Activated CD4-positive, alpha-beta memory T cell treated with anti-CD3 and anti-CD28 coated beads for 36 hours (primary cell): ENCODE measurements at places on chromosomes 6 and 20. TPM values are rescaled to one million over a fixed set of nuclear protein-coding genes. Genes with fewer than 3 reads are reported as not detected.

DNA sequence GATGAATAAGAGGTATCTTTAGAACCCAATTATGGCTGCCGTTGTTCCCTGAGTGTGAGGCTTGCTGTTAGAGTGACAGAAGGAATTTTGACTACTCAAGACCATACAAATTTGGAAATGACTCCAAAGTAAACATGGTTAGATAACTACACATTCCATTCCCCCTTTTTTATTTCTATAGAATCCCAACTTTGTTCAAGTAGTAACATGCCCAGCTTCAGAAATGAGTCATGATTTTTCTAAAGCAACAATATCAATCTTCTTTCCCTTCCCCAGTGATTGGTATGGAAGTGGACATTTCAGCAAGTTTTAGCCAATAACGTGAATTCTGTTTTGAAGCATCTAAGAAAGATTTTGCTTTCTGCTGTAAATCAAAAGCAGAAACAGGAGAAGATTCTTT is 37.8 kb downstream of the HCRTR2 start:
- H3K27ac ChIP-seq = no peak overlapping the region
- no peak overlapping the region for H3K4me3 ChIP-seq
- H3K27me3 ChIP-seq = no peaks in the 10 kb centered on the region
- DNase-seq = no peak

DNA sequence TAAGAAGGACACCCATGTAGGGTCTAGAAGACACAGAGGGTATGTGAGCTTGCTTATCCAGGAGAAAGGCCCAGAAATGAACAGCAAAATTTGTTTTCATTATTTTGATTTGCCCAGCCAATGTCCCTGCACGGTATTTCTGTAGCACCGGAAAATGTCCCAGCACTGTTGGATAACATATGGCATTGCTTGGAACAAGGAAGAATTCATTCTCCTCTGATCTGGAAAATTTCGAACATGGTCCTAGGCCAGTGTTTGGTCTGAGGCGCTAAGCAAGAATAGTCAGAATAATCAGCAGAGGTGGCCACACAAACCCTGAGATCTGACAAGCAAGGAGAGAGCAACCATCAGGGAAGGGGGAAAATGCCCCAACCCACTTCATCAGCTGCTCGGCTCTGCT is 26.6 kb downstream of the ROS1 start:
- H3K36me3 ChIP-seq = no peaks in the 10 kb centered on the region
- H3K27me3 ChIP-seq = no peaks in the 10 kb centered on the region
- no peak for DNase-seq

DNA sequence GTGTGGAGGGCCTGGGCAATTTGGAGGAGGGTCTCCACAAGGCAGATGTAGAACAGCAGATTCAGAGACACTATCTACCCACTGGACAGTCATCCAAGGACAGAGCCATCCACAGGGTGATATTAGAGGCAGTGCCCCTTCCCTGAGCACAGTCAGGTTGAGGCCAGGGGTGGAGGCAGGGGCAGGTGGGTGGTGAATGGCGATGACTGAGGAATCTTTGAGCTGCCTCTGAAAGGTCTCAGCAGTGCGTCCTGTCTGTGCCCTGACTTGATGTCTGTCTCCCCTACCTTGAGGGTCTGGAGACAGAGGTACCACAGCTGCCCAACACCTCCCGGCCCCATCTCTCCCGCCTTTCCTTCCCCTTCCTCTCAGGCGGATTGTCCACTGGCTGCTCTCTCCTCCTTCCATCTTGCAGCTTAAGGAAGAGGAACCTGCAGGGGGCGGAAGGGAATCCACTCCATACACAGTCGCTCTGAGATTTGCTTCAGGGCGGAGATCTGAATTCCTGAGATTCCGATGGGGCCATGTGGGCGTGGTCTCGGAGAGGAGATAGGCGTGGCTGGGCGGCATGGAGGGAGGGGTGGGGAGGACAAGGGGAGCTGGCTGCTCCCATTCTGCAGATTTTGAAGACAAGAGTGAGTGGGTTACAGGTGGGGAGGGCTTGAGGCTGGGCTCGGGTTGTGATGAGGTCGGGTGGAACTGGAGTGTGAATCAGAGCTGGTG is 1.7 kb downstream of the MUCL3 start:
- no peak overlapping the region for H3K4me3 ChIP-seq
- DNase-seq = peak; percentile 26
- H3K4me1 ChIP-seq = peaks cover 4% of the 10 kb centered on the region
- H3K27ac ChIP-seq = no peak overlapping the region

GRCh38 chr6:46407246-46407645 is 84.0 kb downstream of the RCAN2 start:
- no peak overlapping the region for H3K4me3 ChIP-seq
- no peak overlapping the region for H3K27ac ChIP-seq
- DNase-seq = no peak
- H3K27me3 ChIP-seq = no peaks in the 10 kb centered on the region
- no peaks in the 10 kb centered on the region for H3K4me1 ChIP-seq

DNA sequence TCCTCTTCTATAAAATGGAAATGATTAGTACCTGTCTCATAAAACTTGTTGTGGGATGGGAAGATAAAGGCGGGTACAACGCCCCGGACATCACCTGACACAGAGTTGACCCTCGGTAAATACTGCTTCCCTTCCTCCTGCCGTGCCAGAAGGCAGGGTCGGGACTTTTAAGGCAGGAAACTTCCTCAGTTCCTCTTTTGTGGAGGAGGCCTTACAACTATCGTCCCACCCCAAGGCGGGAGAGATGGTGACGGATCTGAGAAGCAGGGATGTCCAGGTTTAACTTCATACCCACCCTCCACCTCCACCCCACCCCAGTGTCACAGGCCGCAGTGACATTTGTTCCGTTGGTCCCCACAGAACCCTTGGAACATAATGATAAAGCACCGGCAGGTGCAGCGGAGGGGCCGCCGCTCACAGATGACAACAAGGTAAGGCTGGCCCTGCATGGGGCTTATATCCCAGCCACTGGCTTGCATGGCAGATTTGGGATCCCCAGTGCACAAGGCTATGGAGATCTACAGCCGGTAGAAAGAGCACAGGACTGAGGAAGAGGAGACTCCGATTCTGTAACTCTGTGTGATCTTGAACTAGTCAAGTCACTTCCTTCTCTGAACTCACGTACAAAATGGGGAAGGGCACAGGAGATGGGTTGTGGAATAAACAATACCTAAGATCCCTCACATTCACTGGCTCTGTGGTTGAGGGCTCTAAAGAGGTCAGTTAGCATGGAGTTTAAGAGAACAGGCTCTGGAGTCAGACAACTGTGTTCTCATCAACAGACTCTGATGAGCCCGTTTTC is 764 bp downstream of the DNTTIP1 start:
- DNase-seq = peak; percentile 20
- peaks cover 23% of the 10 kb centered on the region for H3K36me3 ChIP-seq
- no peaks in the 10 kb centered on the region for H3K27me3 ChIP-seq
- H3K4me3 ChIP-seq = peak overlapping the region; percentile 86
- peaks cover 15% of the 10 kb centered on the region for H3K4me1 ChIP-seq

- H3K4me1 ChIP-seq = peaks cover 19% of the 10 kb centered on the region
- H3K27ac ChIP-seq = peak overlapping the region; percentile 50
- peaks cover 1% of the 10 kb centered on the region for H3K27me3 ChIP-seq
- H3K36me3 ChIP-seq = no peaks in the 10 kb centered on the region
Measured at GRCh38 chr6:32685603-32686002, 19.1 kb upstream of the HLA-DQB1 start.

- no peak for DNase-seq
- H3K36me3 ChIP-seq = no peaks in the 10 kb centered on the region
- H3K4me3 ChIP-seq = no peak overlapping the region
- H3K27ac ChIP-seq = no peak overlapping the region
Measured at GRCh38 chr20:43974695-43975094, 60.0 kb downstream of the TOX2 start.

DNA sequence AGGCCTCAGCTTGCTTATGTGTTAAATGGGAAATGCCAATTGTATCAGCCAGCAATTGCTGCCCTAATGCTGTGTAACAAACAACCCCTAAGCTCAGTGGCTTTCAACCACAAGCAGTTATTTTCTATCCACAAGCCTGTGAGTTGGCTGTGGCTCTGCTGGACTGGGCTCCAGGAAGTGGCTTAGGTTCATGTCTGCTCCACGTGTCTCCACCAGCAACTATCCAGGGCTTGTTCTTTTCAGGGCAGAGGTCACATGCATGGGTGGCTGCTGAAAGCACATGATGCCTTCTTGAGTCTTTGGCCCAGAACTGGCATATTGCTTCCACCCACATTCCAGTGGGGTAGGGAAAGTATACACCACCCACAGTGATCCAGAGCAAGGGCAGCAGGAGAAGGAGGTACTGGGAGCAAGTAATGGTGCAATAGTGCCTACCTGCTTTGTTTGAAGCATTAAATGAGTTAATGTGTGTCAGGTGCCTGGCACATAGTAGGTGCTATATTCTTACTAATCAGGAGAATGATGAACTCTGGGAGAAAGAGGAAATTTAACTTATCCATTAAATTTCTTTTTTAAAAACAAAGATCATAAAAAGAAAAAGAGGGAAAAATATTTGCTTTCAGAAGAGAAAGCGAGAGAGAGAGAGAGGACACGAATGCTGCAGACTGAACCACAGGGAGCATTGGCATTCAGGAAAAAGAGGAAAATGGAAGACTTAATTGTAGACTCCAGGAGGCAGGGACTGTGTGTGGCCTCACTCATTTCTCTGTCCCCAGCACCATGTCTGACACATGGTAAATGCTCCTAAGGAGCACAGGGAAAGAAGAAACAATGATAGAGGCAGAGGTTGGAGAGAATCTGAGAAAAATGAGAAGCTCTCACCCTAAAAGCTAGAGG is 25.2 kb upstream of the RNF24 start:
- no peak for DNase-seq
- H3K36me3 ChIP-seq = no peaks in the 10 kb centered on the region
- no peak overlapping the region for H3K27ac ChIP-seq
- no peak overlapping the region for H3K4me3 ChIP-seq
- H3K4me1 ChIP-seq = peaks cover 18% of the 10 kb centered on the region

- H3K27me3 ChIP-seq = peaks cover 26% of the 10 kb centered on the region
- no peak overlapping the region for H3K4me3 ChIP-seq
- peaks cover 5% of the 10 kb centered on the region for H3K36me3 ChIP-seq
- no peak for DNase-seq
- peaks cover 38% of the 10 kb centered on the region for H3K4me1 ChIP-seq
- no peak overlapping the region for H3K27ac ChIP-seq
Measured at GRCh38 chr6:28978133-28978491, 27.0 kb downstream of the ZNF311 start.

- no peaks in the 10 kb centered on the region for H3K4me1 ChIP-seq
- H3K36me3 ChIP-seq = no peaks in the 10 kb centered on the region
- H3K27me3 ChIP-seq = peaks cover 2% of the 10 kb centered on the region
- no peak overlapping the region for H3K4me3 ChIP-seq
- H3K27ac ChIP-seq = no peak overlapping the region
Measured at GRCh38 chr20:7912551-7912950, 27.7 kb downstream of the HAO1 start.

DNA sequence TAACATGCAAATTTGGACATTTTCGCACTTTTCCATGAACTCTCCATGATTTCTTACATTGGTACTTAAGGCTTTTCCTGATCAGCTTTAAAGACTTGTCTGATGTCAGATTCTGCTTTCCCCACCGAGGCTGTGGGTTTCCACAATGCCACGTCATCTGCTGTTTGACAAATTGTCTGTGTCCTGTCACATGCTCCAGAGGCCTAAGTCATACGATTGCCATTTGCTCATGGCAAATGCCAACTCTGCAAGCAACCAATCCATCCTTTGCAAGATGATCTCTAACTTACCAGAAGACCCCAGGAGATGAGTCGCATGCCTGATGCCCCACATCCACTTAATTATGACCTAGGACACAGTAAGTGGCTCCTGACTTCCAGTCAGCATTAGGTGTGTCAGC is 556.5 kb downstream of the BMP2 start:
- H3K27me3 ChIP-seq = no peaks in the 10 kb centered on the region
- DNase-seq = no peak
- no peak overlapping the region for H3K4me3 ChIP-seq
- no peaks in the 10 kb centered on the region for H3K36me3 ChIP-seq
- H3K27ac ChIP-seq = no peak overlapping the region
- H3K4me1 ChIP-seq = no peaks in the 10 kb centered on the region

DNA sequence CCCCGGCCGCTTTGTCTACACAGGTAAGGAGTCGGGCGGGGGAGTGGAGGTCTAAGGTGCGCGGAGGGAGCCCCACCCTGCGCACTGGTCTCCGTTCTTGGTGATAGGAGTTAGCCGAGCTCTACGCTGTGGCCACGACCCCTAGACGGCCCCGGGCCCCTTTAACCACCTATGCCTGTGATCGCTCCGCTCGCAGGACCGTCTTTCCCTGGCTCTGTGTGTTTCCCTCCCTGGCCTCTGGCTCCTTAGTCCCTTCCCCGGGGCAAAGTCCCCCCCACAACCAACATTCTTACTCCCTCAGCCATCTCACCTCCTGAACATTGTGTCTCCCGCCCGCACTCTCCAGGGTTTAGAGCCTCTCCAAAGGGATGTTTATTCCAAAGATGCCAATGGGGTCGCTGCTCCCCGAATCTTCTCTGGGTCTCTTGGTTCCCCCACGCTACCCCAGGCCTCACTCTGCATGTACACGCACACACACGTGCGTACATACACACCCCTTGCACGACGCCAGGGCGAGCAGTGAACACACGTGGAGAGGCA is 50.4 kb downstream of the CPXM1 start:
- no peaks in the 10 kb centered on the region for H3K36me3 ChIP-seq
- H3K4me3 ChIP-seq = no peak overlapping the region
- peaks cover 23% of the 10 kb centered on the region for H3K27me3 ChIP-seq
- H3K27ac ChIP-seq = no peak overlapping the region
- peaks cover 34% of the 10 kb centered on the region for H3K4me1 ChIP-seq

DNA sequence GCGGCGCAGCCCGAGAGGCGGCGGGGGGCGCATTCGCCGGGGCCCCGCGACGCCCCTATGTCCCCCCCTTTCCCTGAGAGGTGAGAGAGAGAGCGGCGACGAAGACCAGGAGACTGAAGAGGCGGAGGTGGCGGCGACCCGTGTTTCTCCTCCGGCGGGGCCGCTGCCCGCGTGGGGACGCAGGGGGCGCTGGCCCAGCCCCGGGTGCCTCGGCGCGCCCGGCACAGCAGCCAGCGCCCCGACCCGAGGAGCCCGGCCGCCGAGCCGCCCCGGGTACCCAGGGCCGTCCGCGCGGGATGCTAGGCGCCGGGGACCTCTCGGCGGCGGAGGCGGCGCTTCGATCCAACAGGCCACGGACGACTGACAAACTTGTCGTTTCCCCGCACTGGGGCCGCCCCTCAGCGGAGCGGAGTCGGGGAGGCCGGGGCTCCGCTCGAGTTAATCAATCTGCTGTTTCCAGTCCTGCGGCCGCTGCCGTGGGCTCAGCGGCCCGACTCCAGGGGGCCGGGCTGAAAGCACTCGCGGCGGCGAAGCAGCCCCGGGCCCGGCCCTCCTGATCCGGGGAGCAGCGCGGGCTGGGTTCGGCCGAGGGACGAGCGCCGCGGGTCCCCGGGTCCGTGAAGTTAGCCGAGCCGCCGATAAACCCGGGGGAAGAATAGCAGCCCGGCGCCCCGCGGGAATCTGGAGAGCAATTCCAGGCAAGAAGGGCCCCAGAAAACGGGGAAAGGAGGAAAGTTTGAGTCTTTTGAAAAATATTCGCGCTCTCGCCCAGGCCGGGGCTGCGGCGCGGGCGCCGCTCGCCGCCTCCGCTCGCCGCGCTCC is 631 bp downstream of the MDGA1 start:
- H3K36me3 ChIP-seq = peaks cover 1% of the 10 kb centered on the region
- peaks cover 27% of the 10 kb centered on the region for H3K4me1 ChIP-seq
- H3K27me3 ChIP-seq = peaks cover 12% of the 10 kb centered on the region
- DNase-seq = peak; percentile 63
- H3K27ac ChIP-seq = no peak overlapping the region

The KIF16B gene
- total RNA-seq = 7.9 TPM

The LY6G5B gene
- total RNA-seq = 11.6 TPM

The RFX6 gene
- total RNA-seq = not detected

The MYL9 gene
- 0.29 TPM for total RNA-seq
